ENCODE measurements at places on chromosomes 3 and 15.
A peak's percentile ranks its signal among the peaks of the same experiment; 100 is the strongest.

GRCh38 chr3:120448756-120449155 lies 2.0 kb downstream of the FSTL1 start:
- DNase-seq = peak; percentile 73

GRCh38 chr3:167489571-167489970 lies 15.7 kb upstream of the SERPINI2 start:
- DNase-seq = no peak

DNA sequence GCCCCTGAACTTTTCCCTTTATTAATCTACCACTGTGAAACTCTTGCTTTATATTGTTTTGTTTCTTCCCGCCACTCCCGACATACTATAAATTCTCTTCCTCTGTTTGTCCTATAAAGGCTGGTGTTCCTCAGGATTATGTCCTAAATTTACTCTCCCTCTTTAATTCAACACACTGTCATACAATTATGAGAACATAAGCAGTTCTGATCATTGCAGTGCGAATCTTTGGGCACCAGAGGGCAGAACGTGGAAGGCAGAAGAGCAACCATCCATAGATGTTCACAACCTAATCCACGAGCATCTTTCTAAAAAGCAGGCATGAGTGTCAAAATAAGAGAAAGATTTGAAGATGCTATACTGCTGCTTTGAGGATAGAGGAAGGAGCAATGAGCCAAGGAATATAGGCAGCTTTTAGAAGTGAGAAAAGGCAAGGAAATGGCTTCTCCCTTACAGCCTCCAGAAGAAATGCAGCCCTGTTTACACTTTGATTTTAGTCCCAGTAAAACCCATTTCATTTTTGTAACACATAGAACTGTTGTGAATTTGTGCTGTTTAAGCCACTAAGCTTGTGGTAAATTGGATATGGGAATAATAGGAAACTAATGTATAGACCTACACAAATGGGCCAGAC lies 179.4 kb downstream of the GBE1 start:
- peak; percentile 24 for DNase-seq

GRCh38 chr15:37638691-37639090 lies 295.7 kb upstream of the TMCO5A start:
- no peak for DNase-seq

GRCh38 chr3:143383421-143383820 lies 263.9 kb downstream of the CHST2 start:
- DNase-seq = no peak

Measured in fibroblast of lung (primary cell).